ENCODE measurements at places on chromosomes 1 and 21.

- no peak for DNase-seq
Measured at GRCh38 chr1:79777481-79778219, 771.1 kb upstream of the ADGRL4 start.

DNA sequence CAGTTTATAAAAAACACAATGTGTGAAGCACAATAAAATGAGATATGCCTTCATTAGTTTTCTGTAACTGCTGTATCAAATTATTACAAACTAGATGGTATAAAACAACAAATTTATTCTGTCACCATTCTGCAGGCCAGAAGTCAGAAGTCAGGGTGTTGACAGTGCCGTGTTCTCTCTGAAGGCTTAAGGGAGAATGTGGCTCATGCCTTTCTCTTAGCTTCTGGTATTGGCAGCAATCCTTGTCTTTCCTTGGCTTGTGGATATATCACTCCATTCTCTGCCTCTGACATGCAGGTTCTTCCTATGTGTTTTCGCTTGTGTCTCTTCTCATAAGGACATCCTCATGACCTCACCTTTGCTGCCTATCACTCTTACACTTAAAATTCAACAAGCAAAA, 10.1 kb downstream of the NEK7 start:
- DNase-seq: no peak

DNA sequence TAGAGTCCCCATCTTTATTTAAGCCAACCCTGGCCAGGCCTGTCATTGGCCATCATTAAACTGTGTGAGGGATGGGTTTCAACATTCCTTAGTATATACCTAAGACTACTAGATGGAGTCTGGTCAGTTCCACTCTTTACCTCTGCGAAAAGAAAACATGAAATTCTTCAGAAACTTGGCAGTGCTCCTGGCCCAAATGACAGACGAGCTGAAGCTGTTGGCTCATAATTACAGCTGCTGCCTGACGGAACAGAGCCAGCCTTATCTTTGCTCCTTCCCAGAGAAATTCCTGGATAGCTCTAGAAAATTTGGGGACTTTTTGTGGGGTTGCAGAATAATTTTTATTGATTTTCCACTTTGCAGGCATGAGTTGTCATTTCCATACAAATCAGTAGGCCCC, 30.4 kb downstream of the NPHS2 start:
- no peak for DNase-seq

GRCh38 chr1:158371188-158371953, 17.7 kb downstream of the CD1E start:
- no peak for DNase-seq

- DNase-seq: no peak
Measured at GRCh38 chr1:200364831-200365230, 45.0 kb downstream of the ZNF281 start.

- peak; percentile 38 for DNase-seq
Measured at GRCh38 chr21:37257511-37257966, 9.6 kb downstream of the VPS26C start.

GRCh38 chr1:183575606-183576005, 14.7 kb downstream of the NCF2 start:
- no peak for DNase-seq

- no peak for DNase-seq
Measured at GRCh38 chr1:226384040-226384439, 23.9 kb downstream of the PARP1 start.

DNA sequence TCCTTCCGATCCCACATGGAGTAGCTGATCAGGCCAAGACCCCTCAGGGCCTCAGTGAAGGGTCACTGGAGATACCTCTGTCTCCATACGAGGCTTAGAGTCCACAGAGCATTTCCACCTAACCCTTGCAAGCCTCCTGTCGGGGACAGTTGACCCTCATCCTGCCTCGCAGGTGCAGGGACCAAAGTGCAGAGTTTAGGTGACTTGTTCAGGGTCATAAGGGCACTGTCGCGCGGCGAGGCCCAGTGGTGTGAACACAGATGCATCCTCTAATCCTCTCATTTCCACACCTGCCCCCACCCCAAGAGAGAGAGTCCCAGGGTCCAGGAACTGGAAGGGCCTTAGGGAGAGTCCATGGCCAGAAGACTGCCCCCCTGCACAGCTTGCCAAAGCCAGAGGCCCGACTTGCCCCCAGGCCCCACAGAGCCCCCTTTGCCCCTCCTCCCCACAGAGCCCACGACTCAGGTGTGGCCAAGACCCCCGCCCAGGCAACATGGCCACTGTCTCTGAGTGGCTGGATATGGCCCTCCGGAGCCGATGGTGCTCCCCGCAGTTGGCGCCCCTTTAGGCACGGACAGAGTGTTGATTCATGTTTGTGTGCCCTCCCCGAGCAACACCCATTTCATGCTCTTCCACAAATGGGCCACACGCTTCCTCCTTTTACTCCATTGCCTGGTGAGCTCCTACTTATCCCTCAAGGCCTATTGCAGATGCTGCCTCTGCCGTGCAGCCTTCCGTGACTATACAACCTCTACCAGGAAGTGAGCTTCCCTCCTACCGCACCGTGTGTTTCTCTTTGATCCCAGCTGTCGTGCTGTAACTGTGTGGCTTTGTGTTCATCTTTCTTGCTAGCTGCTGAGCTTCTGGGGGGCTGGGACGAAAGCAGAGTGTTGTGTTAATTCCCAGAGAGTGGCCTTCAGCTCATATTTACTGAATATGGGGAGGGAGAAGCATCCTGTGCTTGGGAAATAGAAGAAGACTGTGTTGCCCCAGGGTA, 1.7 kb downstream of the TRPM2 start:
- DNase-seq: no peak

GRCh38 chr1:244862699-244863490, 1.4 kb downstream of the HNRNPU start:
- DNase-seq: peak; percentile 95

GRCh38 chr1:97094247-97094972, 372.8 kb downstream of the PTBP2 start:
- DNase-seq: no peak

GRCh38 chr1:225879521-225880221, 2.5 kb downstream of the TMEM63A start:
- DNase-seq: no peak

DNA sequence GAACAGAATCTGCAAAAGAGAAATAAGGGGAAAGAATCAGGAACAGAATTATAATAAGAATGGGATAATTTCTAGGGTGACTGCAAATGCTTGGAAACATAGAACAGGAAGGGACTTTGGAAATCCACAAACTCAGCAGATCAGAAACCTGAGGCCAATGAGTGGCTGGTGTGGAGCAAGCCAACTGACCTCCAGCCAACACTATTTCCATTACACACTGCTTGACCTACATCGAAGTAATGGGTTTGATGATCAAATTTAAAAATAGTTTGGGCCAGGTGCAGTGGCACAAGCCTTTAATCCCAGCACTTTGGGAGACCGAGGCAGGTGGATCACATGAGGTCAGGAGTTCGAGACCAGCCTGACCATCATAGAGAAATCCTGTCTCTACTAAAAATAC, 284.9 kb downstream of the GRIK1 start:
- DNase-seq: no peak

DNA sequence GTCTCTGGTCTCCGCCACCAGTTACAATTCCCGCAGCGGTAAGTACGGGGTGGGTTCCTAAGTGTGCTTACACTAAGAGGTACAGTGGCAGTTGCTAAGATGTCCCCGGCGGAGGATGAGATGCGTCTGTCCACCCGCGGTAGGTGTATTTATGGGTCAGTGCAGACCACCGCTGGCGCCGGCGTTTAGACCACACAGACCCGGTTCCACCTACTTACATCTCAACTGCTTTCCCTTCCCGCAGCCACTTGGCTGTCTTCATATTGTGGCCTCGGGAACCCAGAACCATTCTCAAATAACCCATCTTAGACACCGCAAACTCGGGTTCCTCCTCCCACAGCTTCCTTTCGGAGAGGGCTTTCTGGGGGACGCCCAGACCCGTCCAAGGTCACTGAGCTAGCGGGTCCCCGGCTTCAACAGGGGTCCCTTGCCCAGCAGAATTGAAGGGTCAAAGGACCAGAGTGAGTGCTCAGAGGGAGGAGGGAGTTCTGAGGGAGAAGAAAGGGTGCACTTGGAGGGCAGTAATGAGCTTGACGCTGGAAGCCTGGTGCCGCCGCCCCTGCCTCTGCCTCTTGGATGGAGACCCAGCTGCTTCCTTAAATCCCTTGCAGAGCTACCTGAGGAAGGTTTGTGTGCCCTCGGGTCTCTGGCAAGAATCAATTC, 8.6 kb downstream of the NR5A2 start:
- DNase-seq: no peak

- no peak for DNase-seq
Measured at GRCh38 chr21:32329776-32330175, 31.1 kb downstream of the MRAP start.

GRCh38 chr1:13564073-13564472, 19.6 kb upstream of the PDPN start:
- DNase-seq: no peak

GRCh38 chr1:25711555-25712298, 88.3 kb upstream of the SELENON start:
- DNase-seq: no peak
